ENCODE measurements at places on chromosomes 11 and 22.

- no peaks in the 10 kb centered on the region for H3K4me1 ChIP-seq
- H3K36me3 ChIP-seq, result no peaks in the 10 kb centered on the region
- H3K27ac ChIP-seq, result no peak overlapping the region
- H3K4me3 ChIP-seq, result no peak overlapping the region
- DNase-seq, result no peak
These were observed 80.5 kb downstream of the GRAMD1B start for GRCh38 chr11:123510579-123510905.

DNA sequence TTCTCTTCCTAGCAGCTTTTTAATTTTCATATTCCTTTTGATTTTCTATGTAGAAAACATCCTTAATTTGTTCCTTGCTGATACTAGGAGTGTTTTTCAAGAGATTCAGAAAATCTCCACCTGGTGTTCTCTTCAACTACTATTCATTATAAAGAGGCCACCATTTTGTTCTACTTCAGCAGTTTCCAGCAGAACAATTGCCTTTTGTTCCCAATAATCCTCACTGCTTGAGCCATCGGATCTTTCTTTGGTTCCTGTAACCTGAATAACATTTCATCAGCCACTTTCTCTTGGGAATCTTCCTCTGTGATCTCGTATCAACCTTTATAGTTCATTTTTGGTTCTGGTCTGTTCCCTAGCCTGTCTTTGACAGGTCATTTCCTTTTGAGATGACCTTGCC, 1.8 kb upstream of the OR10A5 start:
- no peak overlapping the region for H3K4me3 ChIP-seq
- H3K27me3 ChIP-seq, result no peaks in the 10 kb centered on the region
- H3K36me3 ChIP-seq, result no peaks in the 10 kb centered on the region

GRCh38 chr22:43993072-43993760, 30.9 kb upstream of the PARVB start:
- H3K4me1 ChIP-seq, result peaks cover 19% of the 10 kb centered on the region
- peak; percentile 52 for DNase-seq
- H3K4me3 ChIP-seq, result no peak overlapping the region
- peaks cover 95% of the 10 kb centered on the region for H3K36me3 ChIP-seq
- no peaks in the 10 kb centered on the region for H3K27me3 ChIP-seq
- no peak overlapping the region for H3K27ac ChIP-seq

DNA sequence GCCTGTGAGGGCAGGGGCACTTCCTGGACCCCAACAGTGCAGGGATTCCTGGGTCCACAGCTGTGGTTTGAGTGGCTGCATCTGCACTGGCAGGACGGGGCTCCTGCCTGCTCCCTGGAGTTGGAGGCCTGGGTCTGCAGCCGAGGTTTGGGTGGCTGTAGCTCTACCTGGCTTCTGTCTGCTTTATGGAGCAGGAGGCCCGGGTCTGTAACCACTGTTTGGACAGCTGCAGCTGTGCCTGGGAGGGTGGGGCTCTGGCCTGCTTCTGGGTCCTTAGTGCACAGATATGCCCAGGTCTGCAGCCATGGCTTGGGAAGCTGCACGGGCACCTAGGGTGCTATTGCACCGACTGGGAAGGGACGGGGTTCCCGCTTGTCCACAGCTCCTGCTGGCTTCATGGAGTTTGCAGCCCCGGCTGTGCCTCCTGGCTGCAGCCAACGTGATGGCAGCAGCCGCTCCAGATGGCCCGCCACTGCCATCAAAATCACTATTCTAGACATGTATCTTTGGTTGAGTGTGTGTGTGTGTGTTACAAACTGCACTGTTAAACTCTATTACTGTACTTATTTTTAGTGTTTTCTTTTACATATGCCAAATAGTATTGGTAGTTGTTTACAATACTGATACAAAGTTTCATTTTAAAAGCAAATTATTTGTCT, 412.3 kb upstream of the KIRREL3 start:
- no peak for DNase-seq
- H3K27me3 ChIP-seq, result no peaks in the 10 kb centered on the region
- H3K27ac ChIP-seq, result no peak overlapping the region
- no peaks in the 10 kb centered on the region for H3K4me1 ChIP-seq
- no peaks in the 10 kb centered on the region for H3K36me3 ChIP-seq
- no peak overlapping the region for H3K4me3 ChIP-seq

DNA sequence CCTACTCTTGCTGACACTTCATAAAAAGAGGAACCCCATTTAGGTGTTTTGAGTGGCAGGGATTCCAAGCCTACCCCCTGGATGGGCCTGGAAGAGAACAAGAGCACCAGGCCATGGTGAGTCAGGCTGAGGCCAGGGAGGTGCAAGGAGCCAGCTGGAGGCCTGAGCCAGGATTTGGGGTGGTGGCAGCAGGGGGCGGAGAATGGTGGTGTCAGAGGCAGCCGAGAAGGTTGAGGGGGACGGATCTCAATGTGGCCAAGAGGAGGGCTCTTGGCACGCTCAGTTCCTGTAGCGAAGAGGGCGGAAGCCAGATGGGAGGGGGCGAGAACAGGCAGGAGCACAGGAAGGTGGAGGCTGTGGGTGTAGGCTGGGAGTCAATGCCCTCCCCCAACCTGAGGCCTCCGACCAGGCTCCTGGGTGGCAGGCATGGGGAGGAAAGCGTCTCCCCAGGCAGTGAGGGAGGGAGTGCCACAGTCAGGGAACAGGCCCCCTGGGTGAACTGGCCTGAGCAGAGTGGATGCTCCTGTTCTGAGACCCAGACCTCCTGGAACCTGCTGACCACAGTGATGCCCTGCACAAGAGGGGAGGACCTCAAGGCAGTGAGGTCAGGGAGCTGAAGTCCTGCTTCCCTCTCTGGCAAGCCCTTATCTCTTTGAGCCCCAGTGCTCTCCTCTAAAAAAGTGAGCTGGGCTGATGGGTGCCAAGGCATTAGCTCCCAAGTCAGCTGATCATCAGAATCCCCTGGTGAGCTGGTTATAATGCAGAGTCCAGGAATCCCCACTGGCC, 13.9 kb downstream of the RTN4RL2 start:
- no peaks in the 10 kb centered on the region for H3K36me3 ChIP-seq
- no peak overlapping the region for H3K4me3 ChIP-seq
- H3K27ac ChIP-seq, result no peak overlapping the region
- H3K4me1 ChIP-seq, result peaks cover 20% of the 10 kb centered on the region

- H3K4me3 ChIP-seq, result no peak overlapping the region
- no peak overlapping the region for H3K27ac ChIP-seq
- no peaks in the 10 kb centered on the region for H3K27me3 ChIP-seq
- peaks cover 3% of the 10 kb centered on the region for H3K4me1 ChIP-seq
- DNase-seq, result no peak
These were observed 227.4 kb downstream of the TMEM135 start for GRCh38 chr11:87265132-87265531.

DNA sequence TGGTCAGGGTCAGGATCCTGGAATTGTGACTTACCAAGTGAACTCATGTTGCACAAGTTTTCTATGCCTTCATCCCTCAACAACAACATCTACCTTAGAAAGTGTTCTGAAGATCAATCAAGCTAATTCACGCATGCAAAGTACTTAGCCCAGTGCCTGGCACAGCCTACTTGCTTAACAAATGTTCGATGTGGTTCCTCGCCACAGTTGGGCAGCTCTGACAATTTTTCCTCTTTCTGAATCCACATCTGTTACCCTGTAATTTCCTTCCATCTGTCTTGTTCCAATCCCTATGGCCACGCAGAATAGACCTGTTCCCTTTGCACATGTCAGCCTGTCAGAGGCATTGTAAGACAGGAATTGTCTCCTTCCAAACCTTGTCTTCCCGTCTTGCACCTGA, 1415.2 kb downstream of the TBC1D22A start:
- no peaks in the 10 kb centered on the region for H3K36me3 ChIP-seq
- no peaks in the 10 kb centered on the region for H3K4me1 ChIP-seq
- DNase-seq, result no peak
- no peak overlapping the region for H3K4me3 ChIP-seq
- peaks cover 5% of the 10 kb centered on the region for H3K27me3 ChIP-seq

DNA sequence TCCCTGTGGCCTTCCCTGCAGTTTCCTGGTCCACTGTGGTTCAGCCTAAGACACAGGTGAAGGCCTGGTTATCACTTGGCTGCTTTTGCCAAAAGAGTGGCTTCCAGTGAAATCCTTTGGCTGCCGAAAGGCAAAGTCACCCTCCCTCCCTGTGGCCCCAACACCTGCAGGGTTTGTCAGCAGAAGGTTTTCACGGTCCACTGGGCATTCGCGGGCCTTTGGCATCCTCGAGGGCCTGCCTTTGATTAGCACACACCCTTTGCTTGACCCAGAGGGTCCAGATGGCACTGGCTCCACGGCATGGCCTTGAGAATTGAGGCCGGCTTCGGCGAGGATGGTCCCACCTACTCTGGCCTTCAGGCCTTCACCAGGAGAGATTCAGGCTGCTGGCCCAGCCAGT, 35.3 kb downstream of the RTN4R start:
- peaks cover 6% of the 10 kb centered on the region for H3K4me1 ChIP-seq
- no peak for DNase-seq
- H3K4me3 ChIP-seq, result no peak overlapping the region
- H3K27me3 ChIP-seq, result no peaks in the 10 kb centered on the region
- H3K36me3 ChIP-seq, result no peaks in the 10 kb centered on the region

GRCh38 chr22:42639541-42640241, 710 bp downstream of the ATP5MGL start:
- no peak for DNase-seq
- no peak overlapping the region for H3K27ac ChIP-seq
- H3K27me3 ChIP-seq, result no peaks in the 10 kb centered on the region
- H3K4me3 ChIP-seq, result no peak overlapping the region

GRCh38 chr11:9313648-9314290, 624 bp downstream of the TMEM41B start:
- peak overlapping the region; percentile 92 for H3K4me3 ChIP-seq
- peaks cover 30% of the 10 kb centered on the region for H3K4me1 ChIP-seq
- H3K36me3 ChIP-seq, result no peaks in the 10 kb centered on the region

DNA sequence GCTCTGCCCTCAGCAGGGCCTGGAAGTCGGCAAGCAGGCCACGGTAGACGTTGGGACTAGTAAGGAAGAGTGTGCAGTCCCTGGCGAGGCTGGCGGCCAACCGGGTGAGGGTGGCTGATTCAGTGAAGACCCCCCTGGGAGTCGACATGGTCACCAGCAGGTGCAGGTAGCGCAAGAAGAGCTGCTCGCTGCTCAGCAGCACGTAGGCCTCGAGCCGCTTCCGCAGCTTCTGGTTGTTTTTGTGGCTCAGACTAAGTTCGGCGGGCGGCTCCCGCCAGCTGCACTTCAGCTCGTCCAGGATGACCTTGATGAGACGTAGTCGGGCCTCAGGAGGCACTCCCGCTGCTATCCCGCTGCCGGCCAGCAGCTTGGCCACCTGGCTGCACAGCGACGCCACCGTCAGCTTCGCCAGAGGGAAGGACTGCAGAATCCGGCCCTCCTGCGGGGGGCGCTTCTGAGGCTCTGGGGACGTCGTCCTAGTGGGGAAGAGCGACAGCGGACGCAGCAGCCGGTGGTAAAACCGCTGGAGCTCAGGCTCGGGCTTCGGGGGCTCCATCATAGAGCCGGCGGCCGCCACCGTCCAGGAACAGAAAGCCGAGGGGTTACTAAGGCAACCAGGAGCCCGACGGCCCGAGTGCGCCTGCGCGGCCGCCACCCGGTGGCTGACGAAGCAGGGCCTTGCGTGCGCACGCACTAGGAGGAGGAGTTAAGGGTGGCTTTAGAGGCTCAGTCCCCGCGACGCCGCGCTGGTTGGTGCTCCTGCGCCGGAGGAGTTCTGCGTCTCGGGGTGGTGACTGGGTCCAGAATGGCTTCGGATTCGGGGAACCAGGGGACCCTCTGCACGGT, at the start of the genes CCDC87 and CCS:
Gene CCDC87, minus strand, starts transcription at position 607 of the 846 bp plus-strand sequence. Its CDS starts 48 bp downstream, at position 559.
Gene CCS, plus strand, starts transcription at position 729 of the 846 bp plus-strand sequence. Its CDS starts 77 bp downstream, at position 806.
- H3K4me1 ChIP-seq, result peaks cover 33% of the 10 kb centered on the region
- peak within 1 kb of the TSS; percentile 73 for H3K27ac ChIP-seq
- H3K4me3 ChIP-seq, result peak within 1 kb of the TSS; percentile 67

DNA sequence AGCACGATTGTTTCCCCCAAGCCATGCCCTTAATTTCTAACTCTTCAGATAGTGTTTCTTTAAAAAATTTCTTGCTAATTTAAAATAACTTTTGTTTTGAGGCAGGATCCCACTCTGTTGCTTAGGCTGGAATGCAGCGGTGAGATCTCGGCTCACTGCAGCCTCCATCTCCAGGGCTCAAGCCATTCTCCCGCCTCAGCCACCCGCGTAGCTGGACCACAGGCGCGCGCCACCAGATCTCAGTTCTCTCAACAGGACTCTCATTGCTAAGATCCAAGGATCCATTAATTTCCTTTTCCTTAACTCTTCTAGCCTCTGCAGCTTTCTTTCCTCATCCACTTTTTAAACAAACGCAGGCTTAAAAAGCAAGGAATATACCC, 327 bp upstream of the MED17 start:
- no peak for DNase-seq
- H3K27me3 ChIP-seq, result no peaks in the 10 kb centered on the region
- peak overlapping the region; percentile 95 for H3K4me3 ChIP-seq
- H3K36me3 ChIP-seq, result peaks cover 9% of the 10 kb centered on the region

DNA sequence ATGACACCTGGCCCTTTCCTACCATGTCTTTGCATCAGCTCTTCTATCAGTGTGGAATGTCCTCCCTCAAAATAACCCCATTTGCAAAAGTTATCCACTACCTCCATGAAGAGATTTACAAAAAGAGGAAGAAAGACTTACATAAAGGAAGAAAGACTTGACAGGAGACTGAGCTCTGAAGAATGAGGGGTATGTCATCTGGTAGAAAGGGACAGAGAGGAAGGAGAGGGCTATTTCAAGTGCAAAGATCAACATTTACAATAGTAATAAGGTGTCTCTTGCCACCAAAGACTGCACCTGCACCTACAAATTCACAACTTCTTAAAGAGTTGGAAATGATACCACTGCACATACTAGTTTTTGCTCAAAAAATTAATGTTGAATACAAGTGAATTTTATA, 18.2 kb downstream of the PAK1 start:
- no peaks in the 10 kb centered on the region for H3K27me3 ChIP-seq
- no peak overlapping the region for H3K4me3 ChIP-seq
- DNase-seq, result no peak
- no peaks in the 10 kb centered on the region for H3K36me3 ChIP-seq
- no peaks in the 10 kb centered on the region for H3K4me1 ChIP-seq

GRCh38 chr11:119421941-119422808, 797 bp downstream of the THY1 start:
- no peak for DNase-seq
- no peaks in the 10 kb centered on the region for H3K36me3 ChIP-seq
- H3K4me1 ChIP-seq, result peaks cover 15% of the 10 kb centered on the region
- no peak overlapping the region for H3K27ac ChIP-seq
- peaks cover 47% of the 10 kb centered on the region for H3K27me3 ChIP-seq
- H3K4me3 ChIP-seq, result peak overlapping the region; percentile 41

Measured in lower lobe of right lung (tissue), 2 donors.